ENCODE measurements at places on chromosomes 11 and 22. TPM values are rescaled to one million over a fixed set of nuclear protein-coding genes. Genes with fewer than 3 reads are reported as not detected.

DNA sequence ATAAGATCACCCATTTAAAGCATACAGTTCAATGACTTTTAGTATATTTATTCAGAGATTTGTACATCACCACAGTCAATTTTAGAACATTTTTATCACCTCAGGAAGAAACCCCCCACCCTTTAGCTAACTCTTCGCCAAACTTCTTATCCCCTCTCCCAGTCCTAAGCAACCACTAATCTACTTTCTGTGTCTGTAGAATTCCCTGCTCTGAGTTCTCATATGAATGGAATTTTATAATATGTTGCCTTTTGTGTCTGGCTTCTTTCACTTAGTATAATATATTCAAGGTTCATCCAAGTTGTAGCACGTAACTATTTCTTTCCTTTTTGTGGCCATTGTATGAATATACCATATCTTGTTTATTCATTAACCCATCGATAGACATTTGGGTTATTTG lies 3.6 kb downstream of the ANKRD13D start:
- DNase-seq: no peak

- DNase-seq: no peak
These were observed 10.3 kb upstream of the NAP1L4 start for GRCh38 chr11:3002351-3002861.

GRCh38 chr11:78420796-78421209 lies 3.2 kb upstream of the GAB2 start:
- no peak for DNase-seq

- DNase-seq: no peak
These were observed 10.9 kb downstream of the SRPRA start for GRCh38 chr11:126257764-126258163.

GRCh38 chr22:44211256-44211945 lies 30.7 kb downstream of the PARVG start:
- no peak for DNase-seq

- no peak for DNase-seq
These were observed 75.4 kb downstream of the MYEOV start for GRCh38 chr11:69369210-69369825.

GRCh38 chr22:18044548-18045271 lies 20.3 kb upstream of the MICAL3 start:
- DNase-seq: no peak

CASP12 gene
- total RNA-seq: not detected

DDX10 gene
- total RNA-seq: 24.8 TPM

RAPSN gene
- total RNA-seq: 3.1 TPM

TCF20 gene
- 68.7 TPM for total RNA-seq

GAB4 gene
- total RNA-seq: not detected

Data from T-helper 17 cell (primary cell).